Ascending aorta (tissue), 2 donors: ENCODE measurements at places on chromosomes 7 and 10. TPM values are rescaled to one million over a fixed set of nuclear protein-coding genes. Genes with fewer than 3 reads are reported as not detected.

ABLIM1 gene
- 87.7 TPM for total RNA-seq

DNA sequence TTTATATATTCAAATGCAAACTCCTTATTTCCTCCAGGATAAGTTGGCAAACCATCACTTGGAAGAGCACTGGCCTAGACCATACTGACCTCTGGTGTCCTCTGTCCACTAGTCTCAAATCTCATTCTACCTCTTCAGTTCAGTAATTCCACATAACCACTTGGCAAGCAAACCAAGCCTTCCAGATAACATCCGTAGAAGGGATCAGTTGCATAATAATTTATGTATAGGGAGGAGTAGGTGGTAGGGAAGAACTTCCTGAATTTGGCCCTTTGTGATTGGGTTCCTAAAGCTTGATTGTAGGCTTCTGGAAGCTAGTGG lies 55.0 kb downstream of the WAC start:
- no peak for DNase-seq

NOS3 gene
- total RNA-seq: 185 TPM

FAM25A gene
- total RNA-seq: not detected

DNA sequence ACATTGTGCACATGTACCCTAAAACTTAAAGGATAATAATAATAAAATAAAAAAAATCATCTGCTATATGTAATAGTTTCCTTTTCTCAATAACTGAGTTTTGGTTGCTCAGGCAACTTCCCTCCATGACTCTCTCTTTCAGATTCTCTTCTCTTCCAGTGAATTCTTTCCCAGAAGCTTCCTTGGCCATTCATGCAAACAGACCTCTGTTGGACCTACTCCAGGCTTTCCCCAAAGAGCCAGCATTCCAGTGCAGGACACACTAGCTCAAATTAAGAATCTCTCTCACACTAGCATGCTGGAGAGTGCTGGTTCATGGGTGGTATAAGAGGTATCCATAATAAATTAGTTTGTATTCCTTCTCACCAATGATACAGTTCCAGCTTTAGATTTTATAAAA lies 31.0 kb upstream of the ZEB1 start:
- no peak for DNase-seq

VPS37D gene
- 1.3 TPM for total RNA-seq

DNA sequence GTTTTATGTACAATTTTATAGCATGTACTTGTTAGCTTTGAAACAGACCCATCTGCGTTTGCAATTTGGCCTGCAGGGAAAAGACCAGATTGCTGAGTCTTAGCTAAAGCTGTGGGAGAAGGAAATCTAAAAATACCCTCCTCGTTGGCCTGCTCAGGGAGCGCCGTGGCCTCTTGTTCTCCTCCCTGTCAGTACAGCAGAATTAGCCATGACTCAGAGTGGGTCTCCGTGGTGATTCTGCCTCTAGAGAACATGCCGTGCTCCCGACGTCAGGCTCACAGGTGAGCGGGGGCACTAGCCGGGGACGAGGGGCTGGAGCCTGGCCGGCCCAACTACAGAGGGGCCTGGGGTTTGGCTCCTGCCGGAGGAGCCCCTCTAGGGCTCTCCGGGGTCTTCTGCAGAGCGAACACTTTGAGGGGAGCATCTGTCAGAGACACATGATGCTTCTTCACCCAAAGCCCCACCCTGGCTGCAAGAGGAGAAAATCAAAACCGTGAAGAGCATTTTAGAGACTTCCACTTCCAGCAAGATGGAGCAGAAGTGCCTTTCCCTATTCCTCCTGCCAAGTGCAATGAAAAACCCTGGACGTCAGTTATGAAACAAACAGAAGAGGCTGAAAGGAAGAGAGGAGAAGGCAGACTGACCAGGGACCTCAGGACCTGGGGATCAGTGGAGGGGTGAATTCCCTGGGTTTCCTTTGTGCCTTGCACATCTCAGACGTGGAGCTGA lies 98.9 kb downstream of the LHPP start:
- DNase-seq: peak; percentile 45

DNA sequence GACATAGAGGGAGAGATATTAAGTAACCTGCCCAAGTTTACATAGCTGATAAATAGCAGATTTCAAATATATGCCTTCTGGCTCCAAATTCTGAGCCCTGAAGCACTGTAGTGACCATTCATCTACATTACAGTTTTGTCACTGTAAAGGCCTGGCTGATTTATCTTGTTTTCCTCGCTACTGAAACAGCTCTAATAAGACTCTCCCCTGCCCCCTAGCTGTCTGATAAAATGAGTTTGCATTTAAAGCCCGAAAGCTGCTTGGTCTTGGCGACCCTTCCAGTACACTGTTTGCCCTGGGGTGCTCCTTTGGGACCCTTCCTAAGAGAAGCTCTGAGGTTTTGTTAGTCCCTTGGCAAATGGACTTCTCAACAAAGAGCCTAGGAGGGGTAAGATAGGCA lies 59.7 kb upstream of the RAB11FIP2 start:
- DNase-seq: no peak

GRCh38 chr7:151403764-151404163 lies 6.1 kb downstream of the WDR86 start:
- DNase-seq: no peak

GRCh38 chr7:50739744-50740435 lies 42.8 kb downstream of the GRB10 start:
- no peak for DNase-seq

MUC12 gene
- total RNA-seq: 0.85 TPM

GRCh38 chr7:10579561-10579960 lies 394.1 kb upstream of the PHF14 start:
- DNase-seq: no peak

FBXL13 gene
- 0.75 TPM for total RNA-seq

GRCh38 chr10:7738536-7739407 lies 35.7 kb downstream of the ITIH2 start:
- DNase-seq: no peak

GRCh38 chr10:29977171-29977570 lies 82.2 kb downstream of the JCAD start:
- no peak for DNase-seq

GRCh38 chr7:139777133-139777891 lies 486 bp downstream of the HIPK2 start:
- DNase-seq: peak; percentile 77

CBLL1 gene
- 44.1 TPM for total RNA-seq
